ENCODE measurements at places on chromosomes 4 and X.

- DNase-seq = no peak
Observed at GRCh38 chrX:40508560-40508959, 72.2 kb upstream of the ATP6AP2 start.

- no peak for DNase-seq
Observed at GRCh38 chrX:22527302-22527701, 254.6 kb downstream of the CBLL2 start.

- no peak for DNase-seq
Observed at GRCh38 chr4:63105839-63106238, 1303.4 kb downstream of the TECRL start.

- DNase-seq = no peak
Observed at GRCh38 chr4:125022855-125023501, 291.8 kb upstream of the FAT4 start.

GRCh38 chr4:38611676-38612075 lies 52.3 kb upstream of the KLF3 start:
- no peak for DNase-seq

- no peak for DNase-seq
Observed at GRCh38 chr4:71236226-71236625, 102.6 kb upstream of the SLC4A4 start.

- DNase-seq = no peak
Observed at GRCh38 chr4:122246551-122246950, 94.4 kb downstream of the BLTP1 start.

GRCh38 chrX:11267425-11267824 lies 25.8 kb upstream of the AMELX start:
- DNase-seq = no peak

- DNase-seq = no peak
Observed at GRCh38 chr4:155889031-155889793, 14.3 kb upstream of the TDO2 start.

GRCh38 chr4:4456351-4456750 lies 69.4 kb downstream of the NSG1 start:
- DNase-seq = no peak

GRCh38 chr4:875818-876423 lies 50.0 kb upstream of the CPLX1 start:
- no peak for DNase-seq

All from activated CD4-positive, alpha-beta T cell treated with anti-CD3 and anti-CD28 coated beads, Interleukin-2, amount 50 U/mL, for 1 hour (primary cell).